Stimulated activated CD4-positive, alpha-beta T cell treated with anti-CD3 and anti-CD28 coated beads, Interleukin-1b, Interleukin-23, amount 100 ng/mL, for 1 hour (primary cell): ENCODE measurements at places on chromosomes 1 and 21.

DNA sequence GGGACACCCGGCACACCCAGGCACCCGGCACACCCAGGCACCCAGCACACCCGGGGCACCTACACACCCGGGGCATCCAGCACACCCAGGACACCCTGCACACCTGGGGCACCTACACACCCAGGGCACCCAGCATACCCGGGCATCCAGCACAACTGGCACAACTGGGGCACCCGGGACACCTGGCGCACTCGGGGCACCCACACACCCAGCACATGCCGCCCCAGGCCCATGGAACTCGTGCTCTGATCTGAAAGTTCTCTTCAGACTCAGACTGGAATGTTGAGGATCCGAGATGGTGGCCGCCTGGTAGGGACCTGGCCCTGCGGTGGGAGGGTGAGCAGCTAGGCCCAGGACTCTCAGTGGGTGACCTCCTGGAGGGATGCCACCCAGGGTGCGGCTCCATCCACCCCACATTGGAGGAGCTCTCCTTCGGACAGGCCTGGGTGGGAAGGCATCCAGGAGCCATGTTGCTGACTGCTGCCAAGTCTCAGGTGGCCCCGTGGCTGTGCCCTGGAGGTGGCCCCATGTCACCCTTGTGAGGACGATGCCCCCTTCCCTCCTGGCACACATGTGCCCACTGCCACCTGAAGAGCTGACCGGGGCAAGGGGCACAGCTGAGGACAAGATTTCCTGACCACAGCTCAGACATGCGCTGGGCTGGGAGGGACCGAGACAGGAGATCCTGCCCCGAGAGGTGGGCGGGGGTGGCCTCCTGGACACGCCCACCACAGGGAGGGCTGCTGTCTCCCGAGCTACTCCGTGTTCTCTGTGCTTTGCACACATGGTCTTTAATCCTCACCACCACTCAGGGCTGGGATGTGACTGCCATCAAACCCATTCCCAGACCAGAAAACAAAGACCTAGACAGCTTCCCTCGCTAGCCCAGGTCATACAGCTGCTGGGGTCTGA, 37.0 kb downstream of the UBE2G2 start:
- DNase-seq, result no peak

- peak; percentile 11 for DNase-seq
Observed at GRCh38 chr1:93680420-93681100, 1.1 kb downstream of the BCAR3 start.

GRCh38 chr1:30184393-30185141, 538.8 kb downstream of the MATN1 start:
- DNase-seq, result no peak

DNA sequence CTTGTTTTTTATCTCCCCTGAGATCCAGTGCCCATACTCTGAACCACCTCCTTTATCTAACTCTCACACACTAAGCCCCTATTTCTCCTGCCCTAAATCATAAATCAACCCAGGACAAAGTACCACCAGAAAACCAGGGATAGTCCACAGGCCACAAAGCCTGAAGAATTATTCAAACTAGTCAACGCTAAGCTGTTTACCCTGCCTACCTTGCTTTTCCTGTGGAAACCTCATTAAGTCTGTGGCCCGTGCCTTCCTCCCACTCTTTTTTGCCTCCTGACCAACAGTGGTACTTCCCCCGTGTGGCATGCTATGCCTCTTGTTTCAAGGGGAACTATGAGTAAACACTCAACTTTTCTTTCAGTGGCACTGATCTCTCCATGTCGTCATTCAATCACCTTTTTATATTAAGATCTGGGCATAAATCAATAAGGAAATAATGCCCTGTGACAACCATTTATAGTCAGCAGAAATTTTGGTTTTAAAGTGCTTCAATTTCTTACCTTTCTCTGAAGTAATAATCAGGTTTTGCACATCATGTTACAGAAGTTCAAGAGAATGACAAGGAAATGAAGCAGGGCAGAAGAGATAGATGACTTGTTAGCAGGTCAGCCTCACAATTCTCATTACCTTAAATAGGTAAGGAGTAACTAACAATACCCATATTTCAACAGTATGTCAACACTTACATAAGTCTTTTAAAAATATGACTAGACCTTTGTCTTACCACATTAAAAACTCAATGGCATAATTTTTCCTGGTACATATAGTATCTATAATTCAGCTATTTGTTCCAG, 32.1 kb downstream of the EYA3 start:
- DNase-seq, result peak; percentile 17

GRCh38 chr1:27364696-27365371, 1.9 kb downstream of the MAP3K6 start:
- no peak for DNase-seq

DNA sequence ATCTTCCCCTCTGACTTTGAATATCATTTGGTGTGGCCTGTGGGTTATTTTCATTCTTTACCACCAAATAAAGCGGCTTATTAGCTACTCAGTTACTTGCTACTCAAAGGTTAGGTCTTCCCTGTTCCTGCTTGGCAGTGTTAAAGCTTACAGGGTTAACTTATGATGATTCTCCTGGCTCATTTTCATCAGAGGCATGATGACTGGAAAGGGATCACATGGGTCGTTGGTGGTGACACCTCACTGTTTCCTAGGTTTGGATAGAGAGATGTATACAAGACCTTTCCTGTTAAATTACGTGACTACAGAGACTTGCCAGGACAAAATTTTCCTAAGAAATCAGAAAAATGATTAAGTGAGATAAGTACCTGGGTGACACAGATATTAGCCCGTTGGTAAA, 27.4 kb downstream of the MRPS6 start:
- no peak for DNase-seq

DNA sequence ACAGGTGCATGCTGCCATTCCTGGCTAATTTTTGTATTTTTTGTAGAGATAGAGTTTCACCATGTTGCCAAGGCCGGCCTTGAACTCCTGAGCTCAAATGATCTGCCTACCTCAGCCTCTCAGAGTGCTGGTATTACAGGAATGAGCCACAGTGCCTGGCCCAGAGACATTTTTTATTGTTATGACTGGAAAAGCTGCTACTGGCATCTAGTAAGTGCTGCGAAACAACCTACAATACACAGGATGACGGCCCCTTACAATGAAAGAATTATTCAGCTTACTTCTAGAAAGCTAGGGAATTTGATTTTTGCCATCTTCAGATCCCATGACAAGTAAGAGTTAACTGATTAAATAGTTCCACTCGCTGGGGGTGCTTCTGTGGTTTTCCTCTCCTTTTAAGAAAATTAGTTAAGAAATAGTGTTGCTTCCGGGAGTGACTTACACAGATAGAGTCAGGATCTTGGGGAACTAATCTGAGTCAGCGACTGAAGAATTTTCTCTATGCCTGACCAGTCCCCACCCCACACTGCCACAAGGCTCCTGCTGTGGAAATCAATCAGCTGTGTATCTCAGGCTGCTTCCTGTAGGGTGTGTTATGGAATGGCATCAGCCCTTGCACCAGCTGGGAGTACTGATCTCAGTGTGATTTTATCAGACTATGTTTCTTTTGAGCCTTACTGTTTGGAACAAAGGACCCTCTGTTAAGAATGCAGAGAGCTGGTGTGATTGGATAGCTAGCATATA, 93.0 kb upstream of the BMP8A start:
- no peak for DNase-seq

GRCh38 chr21:34365809-34366208, 2.0 kb downstream of the KCNE2 start:
- DNase-seq, result no peak

- no peak for DNase-seq
Observed at GRCh38 chr1:153032677-153033308, 1.8 kb downstream of the SPRR1B start.

DNA sequence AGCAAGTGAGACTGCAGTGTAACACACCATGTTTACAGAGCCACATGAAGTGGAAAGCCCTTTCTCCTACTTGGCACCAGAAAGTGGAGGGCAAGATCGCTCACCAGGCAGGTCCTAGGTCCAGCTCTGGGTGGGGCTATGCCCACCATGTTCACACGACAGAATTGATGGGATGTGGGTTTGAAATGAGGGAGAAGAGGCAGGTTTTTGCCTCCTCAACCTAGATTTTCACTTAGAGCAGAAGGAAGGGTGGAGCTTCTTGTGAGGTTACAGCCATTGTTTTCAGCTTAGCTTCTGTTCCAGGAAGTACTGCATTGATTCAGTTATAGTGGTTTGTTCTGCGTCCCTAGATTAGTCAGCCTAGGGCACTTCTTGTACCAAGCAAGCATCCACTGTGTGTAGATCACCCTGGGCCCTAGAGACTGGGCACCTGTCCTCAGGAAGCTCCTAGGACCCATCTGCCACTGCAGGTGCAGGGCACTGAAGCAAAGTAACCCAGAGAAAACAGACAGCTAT, 2.3 kb downstream of the CD53 start:
- DNase-seq, result no peak

GRCh38 chr1:8022395-8023286, 3.5 kb downstream of the ERRFI1 start:
- no peak for DNase-seq

- no peak for DNase-seq
Observed at GRCh38 chr1:198950036-198950435, 311.2 kb downstream of the PTPRC start.

DNA sequence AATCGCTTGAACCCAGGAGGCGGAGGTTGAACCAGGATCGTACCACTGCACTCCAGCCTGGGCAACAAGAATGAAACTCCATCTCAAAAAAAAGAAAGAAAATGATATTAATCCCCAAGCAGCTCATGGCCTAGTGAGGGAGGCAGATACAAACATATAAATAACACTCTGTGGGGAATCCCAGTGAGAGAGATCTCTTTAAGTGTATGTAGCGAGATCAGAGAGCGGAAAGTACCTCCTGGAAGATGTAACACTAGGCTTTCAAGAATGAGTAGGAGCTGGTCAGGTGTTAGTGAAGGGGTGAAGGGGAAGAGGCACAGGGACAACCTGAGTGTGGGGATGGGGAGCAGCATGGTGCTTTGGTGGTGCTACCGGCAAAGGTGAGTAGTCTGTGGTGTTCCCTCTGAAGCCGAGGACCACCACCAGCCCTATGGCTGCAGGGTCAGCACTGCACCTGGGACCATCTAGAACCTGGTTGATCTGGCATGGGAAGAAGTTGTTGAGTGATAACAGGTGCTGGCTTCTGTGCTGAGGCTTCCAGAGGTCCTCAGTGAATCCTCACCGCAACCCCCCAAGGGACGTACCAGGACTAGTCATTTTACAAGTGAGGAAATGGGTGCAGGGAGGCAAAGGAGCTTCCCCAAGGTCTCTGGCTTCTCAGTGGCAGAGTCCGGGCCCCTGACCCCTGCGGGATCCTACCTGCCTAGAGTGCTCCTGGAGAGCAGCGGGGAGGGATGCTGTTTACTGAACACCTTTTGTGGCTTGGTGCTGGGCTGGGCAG, 367.6 kb upstream of the VAMP3 start:
- DNase-seq, result no peak

DNA sequence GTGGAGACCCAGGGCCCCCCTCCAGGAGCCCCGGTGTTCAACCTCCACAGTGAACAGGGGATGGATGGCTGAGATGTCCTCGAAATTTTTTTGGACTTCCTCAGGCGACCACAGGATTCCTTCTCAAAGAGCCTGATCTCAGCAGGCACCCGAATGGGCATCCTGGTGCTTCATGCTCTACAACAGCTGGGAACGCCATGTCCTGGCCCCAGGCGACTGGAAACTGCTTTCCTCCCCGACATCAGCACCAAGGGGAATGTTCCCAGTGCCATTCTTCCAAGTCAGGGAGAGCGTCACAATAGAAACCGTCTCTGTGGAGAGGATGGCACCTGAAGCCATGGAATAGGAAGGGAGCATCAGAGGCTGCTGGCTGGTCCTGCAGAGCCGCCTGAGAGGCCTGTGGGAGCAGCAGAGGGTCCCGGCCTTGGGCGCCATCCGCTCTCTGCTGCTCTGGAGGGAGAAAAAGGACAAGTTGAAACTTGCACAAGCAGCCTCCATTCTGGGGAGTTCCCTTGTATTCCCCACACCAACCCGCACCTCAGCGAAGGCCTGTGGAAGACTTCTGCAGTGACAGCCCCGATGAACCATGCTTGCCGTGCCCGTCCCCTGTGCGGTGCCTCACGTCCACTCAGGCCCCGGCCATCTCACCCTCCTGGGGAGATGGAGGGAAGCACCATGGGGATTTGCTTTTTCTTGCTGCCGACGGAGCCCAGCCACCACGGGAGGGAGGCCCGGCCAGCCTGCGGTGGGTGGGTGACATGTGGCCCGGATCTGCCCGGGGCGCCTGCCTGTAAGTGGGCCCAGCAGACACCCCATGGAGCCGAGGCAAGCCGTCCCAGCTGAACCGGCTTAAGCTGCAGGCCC, 2.3 kb upstream of the ADARB1 start:
- DNase-seq, result no peak

- DNase-seq, result no peak
Observed at GRCh38 chr1:185929776-185930175, 195.6 kb downstream of the HMCN1 start.

GRCh38 chr1:243268751-243269460, 13.1 kb downstream of the SDCCAG8 start:
- no peak for DNase-seq

DNA sequence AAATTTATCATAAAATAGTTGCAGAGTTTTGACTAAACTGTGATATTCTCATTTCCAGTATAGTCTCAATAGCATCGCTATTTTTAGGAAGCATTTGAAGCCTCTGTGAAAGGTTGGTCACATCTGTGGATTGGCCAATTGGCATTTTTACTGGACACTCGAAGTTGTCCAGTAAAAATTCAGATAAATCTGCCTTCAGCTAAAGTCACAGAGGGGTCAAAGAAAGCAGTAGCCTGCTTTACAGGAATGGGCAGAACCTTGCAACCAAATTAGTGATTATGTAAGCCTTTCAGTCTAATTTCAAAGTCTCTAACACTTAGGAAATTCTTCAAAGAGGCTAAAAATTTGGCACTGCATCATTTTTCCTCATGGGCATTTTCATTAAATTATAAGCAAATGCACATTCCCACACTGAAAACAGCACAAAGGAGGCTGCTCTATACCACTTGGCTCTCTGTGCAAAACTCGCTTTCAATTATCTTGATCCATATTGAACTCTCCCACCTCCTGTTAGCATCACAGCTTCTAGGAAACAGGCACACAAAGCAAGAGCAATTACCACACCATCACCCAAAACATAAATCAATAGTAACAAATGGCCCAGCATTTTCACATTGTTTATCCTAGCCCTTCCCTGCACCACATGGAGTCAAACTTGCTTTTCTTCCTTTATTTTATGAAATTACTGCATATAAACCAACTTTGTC, 318.5 kb upstream of the DUSP10 start:
- no peak for DNase-seq

GRCh38 chr1:55957276-55957675, 622.1 kb downstream of the PLPP3 start:
- DNase-seq, result no peak

GRCh38 chr1:230208619-230209261, 141.7 kb downstream of the GALNT2 start:
- no peak for DNase-seq
